ENCODE measurements at places on chromosomes 11 and 22.

GRCh38 chr11:73175551-73176144 is 33.5 kb upstream of the FCHSD2 start:
- DNase-seq = no peak

- no peak for DNase-seq
These were observed 48.1 kb upstream of the ME3 start for GRCh38 chr11:86720546-86720945.

- peak; percentile 13 for DNase-seq
These were observed at the start of gene PAMR1 for GRCh38 chr11:35525501-35526175. Gene PAMR1 (minus strand): TSS chr11:35525616. CDS start chr11:35525585, 31 bp downstream.

- peak; percentile 70 for DNase-seq
These were observed 110.9 kb upstream of the GRK3 start for GRCh38 chr22:25453557-25453956.

- DNase-seq = no peak
These were observed 504.1 kb downstream of the NELL1 start for GRCh38 chr11:21173476-21173875.
